AG09309 (cell line): ENCODE measurements at places on chromosomes 5 and 9.

DNA sequence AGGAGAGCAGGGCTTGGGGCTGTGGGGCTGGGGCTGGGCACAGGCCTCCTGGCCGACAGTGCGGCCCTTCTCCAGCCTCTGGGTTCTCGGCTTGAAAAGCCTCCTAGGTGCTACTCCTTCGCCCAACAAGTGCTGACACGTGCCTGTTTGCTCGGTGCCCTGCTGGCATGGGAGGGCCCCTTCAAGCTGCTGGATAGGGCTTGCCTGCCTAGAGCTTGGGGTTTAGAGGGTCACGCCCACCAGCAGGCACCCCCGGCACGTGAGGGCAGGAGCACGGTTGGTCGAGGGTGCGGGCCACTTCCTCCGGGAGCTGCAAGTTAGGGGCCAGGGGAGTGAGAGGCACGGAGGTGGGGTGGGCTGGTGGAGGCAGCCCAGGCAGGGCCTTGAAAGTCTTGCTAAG is 106.2 kb downstream of the RXRA start:
- no peak for DNase-seq

- DNase-seq, result no peak
Measured at GRCh38 chr9:37425298-37425752, 2.8 kb downstream of the GRHPR start.

GRCh38 chr5:146306838-146307237 is 31.8 kb upstream of the POU4F3 start:
- no peak for DNase-seq

- DNase-seq, result no peak
Measured at GRCh38 chr5:81067406-81067805, 107.2 kb downstream of the RASGRF2 start.

DNA sequence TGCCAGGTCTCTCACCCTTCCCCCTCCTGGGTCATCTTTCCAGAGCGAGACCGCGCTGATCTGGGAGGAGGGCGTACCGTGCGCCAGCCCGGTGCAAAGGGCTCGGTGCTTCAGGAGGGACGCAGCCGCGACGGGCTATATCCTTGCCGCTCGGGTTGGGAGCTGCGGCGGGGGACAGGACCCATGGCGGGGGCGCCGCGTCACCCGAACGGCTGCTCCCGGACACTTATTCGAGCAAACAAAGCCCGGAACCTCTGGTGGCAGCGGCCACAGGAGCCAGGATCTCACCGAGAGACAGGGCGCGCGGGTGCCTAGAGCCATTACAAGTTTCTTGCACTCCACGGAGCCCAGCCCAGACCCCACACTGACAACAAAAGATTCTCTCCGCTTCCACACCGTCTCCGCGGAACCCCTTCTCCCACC is 1.3 kb downstream of the SEMA6A start:
- DNase-seq, result no peak

DNA sequence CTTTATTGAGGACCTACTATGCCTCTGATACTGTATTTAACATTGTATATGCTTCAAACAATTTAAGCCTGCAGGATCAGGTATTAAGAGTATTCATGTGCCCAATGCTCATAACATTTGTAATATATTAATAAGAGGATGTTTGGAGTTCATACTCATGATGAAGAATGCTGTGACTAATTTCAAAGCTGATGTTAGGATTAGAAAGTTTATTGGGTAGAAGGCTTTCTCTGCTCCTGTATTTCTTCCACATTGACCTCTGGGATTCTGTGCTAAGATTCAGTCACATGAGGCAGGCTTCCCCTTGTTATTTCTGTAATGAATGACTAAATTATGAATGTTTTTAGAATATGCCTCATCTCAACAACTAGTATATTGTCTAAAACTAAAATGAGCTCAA is 456.4 kb downstream of the NFIB start:
- DNase-seq, result no peak

- DNase-seq, result no peak
Measured at GRCh38 chr5:35030426-35031100, 17.2 kb downstream of the AGXT2 start.
